ENCODE measurements at places on chromosomes 1 and 21.

DNA sequence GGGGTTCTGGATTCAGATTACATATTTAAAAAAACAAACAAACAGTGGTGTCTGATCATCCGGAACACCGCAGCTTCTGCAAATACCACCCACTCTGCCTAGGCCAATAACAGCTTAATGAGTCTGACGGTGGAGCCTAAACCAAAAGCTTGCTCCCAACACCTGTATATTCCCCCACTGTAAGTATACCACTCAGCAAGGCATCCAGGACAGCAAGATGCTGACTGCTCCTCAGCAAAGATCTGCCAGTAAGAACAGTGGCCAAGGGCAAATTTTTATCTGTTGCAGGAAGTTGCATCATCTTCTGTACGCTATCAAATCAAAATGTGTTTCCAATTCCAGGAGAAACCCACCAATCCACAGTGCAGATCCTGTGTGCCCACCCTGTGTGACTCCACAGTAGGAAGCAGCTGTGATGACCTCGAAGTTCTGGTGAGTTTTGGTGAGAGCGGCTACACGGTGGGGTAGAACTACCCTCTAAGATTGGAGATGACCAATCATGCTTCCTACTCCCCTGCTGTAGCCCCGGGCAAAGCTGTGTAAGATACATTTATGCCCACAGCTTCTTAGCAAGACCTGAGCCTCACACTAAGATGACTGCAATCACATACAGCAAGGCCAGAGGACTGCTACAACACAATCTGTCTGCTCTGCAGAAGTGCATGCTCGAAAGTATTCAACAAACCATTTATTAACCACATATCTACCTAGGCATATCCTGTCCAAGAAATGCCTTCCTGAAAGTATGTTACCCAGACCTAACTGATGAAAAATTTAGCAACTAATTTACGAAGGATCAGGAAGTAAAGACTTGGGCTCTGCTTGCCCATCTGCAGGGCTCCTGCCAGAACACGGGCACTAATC lies 30.5 kb downstream of the SIPA1L2 start:
- no peak for DNase-seq

DNA sequence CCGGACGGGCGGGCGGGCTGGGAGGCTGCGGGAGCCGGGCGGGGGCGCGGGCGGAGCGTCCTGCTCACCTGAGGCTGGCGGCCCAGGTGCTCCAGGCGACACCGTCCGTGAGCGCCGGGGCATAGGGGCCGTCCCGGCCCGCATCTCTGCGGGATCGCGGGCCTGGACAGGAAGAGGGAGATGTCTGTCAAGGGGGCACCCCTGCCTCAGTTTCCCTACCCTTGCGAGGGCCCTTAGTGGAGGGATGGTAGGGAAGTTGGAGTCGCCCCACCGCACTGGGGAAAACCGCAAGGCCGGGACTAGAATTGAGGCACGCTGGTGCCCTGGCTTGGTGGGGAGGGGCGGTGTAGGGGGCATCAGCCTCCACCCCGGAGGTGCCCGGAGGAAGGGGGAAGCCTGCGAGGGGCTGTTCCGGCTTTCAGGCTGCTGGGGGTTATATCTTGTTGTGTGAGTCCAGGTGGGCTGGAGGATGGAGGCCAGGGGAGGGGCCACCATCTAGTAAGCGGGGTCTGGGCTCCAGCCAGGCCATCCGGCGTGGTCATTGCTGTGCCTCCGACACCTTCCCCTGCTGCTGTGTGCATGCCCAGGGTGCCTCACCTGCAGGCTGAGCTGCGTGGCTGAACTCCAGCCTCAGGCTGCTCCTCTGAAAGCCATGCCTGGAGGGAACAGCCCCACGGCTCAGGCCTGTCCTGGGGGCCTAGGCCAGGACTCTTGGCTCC lies 580 bp downstream of the VWA1 start:
- DNase-seq = no peak

- DNase-seq = no peak
Observed at GRCh38 chr1:3274972-3275371, 179.5 kb upstream of the ARHGEF16 start.

- no peak for DNase-seq
Observed at GRCh38 chr1:243454328-243454997, 198.6 kb downstream of the SDCCAG8 start.

- DNase-seq = no peak
Observed at GRCh38 chr1:209667103-209667502, 8.1 kb upstream of the G0S2 start.
